Stimulated activated CD4-positive, alpha-beta T cell treated with anti-CD3 and anti-CD28 coated beads, Interleukin-2, amount 100 ng/mL, for 4 hours (primary cell): ENCODE measurements at places on chromosomes 6 and 20.
A peak's percentile ranks its signal among the peaks of the same experiment; 100 is the strongest.

GRCh38 chr20:18692447-18692846 is 104.6 kb downstream of the DTD1 start:
- DNase-seq = no peak

DNA sequence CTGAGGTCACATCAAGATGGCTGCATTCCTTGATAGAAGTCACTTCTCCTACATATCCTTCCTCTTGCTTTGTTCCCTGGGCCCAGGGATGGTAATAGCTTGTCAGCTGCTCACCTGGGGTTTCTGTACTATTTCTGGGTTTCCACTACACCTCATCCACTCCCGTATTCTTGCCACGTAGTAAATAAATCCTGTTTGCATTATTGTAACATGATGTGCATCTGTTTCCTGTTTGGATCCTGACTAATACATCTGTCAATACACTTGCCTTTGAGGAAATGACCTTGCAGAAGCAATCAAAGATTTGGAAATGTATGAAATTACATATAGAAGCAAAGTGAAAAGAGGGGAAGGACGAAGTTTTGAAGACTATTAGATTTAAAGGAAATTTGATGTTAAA is 619.0 kb downstream of the PHF3 start:
- no peak for DNase-seq

- no peak for DNase-seq
These were observed 48.6 kb downstream of the TPD52L1 start for GRCh38 chr6:125201961-125202729.

GRCh38 chr6:139291813-139292619 is at the start of gene TXLNB:
Gene TXLNB, minus strand, starts transcription at chr6:139291998. Its CDS starts 3,099 bp downstream, at chr6:139288899.
- DNase-seq = peak; percentile 85

DNA sequence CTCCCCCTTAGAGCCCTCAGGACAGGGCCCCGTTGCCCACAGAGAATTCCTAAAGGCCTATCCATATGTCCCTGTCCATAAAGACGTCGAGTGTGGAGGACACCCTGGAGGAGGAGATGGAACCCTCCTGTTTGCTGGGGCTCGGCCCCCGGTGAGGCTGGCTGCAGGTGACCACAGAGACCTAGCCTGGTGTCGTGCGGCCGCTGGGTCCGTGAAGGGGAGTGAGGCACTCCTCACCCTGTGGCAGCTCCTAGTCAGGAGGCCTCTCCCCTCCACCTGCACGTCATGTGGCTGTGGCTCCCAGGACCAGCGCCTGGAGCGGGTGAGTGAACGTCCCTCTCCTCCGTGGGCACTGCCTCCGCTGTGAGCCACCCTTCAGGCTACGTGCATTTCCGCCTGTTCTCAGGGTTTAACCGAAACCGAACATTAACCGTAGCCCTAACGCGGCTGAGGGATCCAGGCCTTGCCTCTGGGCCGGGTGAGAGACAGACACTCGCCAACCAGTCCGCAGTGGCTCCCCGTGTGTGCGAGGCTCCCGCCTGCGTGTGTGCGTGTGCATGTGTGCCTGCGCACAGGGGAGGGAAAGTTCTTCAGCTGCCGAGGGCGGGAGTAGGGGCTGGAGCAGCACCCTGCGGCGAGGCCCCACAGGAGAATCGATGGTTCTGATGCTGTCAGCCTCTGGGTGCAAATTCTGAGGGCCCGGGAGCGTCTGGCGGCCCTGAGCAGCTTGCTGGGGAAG is 5.9 kb upstream of the TCEA2 start:
- DNase-seq = no peak

DNA sequence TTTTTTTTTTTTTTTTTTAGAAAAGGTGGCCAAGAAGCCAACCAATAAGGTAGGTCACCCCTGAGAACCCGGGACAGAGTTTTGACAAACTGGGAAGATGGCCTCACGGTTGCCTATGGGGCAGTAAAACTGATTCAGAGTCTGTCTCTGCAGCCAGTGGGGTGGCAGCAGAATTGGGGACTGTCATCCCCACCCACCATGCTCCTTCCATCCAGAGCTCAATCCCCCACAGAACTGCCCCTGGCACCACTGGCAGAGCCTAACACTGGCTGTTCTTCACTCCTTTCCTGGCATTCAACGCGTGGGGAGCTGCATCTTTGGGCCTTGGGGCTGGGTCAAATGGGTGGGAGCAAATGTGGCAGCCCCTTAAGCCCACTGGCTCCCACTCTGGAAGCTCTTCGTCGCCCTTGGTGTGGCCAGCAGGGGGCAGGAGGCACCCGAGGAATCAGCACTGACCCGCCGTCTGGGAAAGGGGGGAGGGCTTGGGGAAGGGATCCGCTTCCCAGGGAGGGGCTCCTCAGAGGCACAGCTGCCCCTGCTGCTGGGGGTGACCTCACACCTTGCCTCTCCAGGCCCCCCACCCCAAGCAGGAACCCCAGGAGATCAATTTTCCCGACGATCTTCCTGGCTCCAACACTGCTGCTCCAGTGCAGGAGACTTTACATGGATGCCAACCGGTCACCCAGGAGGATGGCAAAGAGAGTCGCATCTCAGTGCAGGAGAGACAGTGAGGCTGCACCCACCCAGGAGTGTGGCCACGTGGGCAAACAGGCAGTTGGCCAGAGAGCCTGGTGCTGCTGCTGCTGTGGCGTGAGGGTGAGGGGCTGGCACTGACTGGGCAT is 10.4 kb downstream of the CD40 start:
- no peak for DNase-seq

DNA sequence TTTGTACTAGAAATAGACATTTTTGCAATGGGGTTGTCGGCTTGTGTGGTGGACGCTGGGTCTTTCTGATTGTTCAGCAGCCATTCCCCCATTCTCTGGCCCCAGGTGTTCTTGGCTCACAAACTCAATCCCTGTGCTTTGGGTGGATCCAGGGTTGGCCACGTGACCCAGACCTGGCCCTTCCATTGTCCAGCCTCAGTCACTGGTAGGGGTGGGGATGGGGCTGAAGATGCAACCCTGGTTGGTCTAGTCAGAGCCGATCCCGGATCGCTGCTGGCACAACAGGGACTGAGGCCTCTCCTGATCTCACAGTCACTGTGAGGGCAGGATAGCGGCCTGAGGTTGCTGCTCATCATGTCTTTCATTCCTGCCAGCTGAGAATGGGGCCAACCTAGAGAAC is 365.3 kb upstream of the SULF2 start:
- DNase-seq = no peak

GRCh38 chr20:17972121-17972520 is 3.3 kb downstream of the MGME1 start:
- DNase-seq = no peak

DNA sequence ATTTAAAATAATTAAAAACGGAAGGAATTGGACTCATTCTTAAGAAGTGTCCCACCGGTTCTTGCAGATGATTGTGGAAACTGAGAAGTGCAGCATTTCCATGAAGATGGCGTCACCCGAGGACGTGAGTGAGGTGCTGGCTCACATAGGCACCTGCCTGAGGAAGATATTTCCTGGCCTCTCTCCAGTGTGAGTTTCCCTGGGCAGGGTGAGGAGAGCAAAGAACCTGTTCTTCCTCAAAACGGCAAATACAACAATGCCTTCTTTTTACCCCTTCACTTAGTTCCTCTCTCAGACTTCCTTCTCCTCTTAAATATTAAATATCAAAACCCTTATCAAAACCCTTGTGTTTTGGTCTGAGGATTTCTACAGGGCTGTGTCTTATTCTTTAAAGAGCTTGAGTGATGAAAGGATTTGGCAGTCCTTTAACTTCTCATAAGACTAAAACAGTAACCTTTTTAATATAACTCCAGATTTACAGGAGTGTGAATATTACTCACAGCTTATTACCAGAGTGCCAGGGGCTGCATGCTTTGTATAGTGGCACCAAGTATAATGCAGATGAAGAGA is 156.3 kb downstream of the CARMIL1 start:
- no peak for DNase-seq

- no peak for DNase-seq
These were observed 424.8 kb downstream of the QKI start for GRCh38 chr6:163839296-163839695.

GRCh38 chr20:62739067-62739466 is 30.4 kb downstream of the NTSR1 start:
- no peak for DNase-seq

GRCh38 chr6:34247481-34248197 is 1.2 kb downstream of the SMIM29 start:
- DNase-seq = no peak

DNA sequence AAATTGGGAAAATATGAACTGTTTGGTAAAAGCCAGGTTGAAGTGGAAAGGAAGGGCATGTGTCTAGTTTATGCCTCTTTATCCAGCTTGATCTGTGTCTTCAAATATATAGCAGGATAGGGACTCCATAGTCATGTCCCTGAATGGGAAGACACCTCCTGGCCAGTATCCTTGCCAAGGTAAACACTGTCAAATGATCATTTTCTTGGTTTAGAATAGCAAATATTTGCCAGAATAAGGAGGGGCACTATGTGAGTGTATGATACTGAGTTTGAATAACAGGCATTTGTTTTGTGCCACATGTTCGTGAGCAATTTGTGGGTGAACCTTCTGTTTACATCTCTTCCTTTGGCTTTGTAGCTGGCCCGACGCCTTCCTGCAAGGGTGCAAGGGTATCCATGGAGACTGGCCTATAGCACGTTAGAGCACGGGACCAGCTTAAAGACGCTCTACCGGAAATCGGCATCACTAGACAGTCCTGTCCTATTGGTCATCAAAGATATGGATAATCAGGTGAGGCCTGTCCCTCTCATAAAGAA is 34.2 kb upstream of the HINT3 start:
- no peak for DNase-seq

- no peak for DNase-seq
These were observed 86.1 kb upstream of the MYLIP start for GRCh38 chr6:16042751-16043150.

DNA sequence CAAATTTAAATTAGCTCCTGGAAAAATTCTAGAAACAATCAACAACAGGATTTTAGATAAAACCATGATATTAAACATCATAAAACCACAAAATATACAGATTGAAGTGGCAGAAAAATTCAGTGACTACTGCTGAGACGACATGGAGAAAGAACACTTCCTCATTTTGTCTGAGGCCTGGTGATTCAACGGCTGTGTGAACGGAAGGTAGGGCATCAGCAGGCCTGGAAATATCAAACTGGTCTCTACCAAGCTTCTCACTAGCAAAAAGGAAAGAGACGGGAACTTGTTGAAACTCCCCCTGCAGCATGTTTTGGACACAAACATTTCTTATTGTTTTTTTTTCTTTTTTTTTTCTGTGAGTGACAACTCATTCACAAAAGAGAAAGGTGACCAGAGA is 58.0 kb upstream of the AHI1 start:
- no peak for DNase-seq

- no peak for DNase-seq
These were observed 615.4 kb downstream of the MAFB start for GRCh38 chr20:40073535-40074111.

DNA sequence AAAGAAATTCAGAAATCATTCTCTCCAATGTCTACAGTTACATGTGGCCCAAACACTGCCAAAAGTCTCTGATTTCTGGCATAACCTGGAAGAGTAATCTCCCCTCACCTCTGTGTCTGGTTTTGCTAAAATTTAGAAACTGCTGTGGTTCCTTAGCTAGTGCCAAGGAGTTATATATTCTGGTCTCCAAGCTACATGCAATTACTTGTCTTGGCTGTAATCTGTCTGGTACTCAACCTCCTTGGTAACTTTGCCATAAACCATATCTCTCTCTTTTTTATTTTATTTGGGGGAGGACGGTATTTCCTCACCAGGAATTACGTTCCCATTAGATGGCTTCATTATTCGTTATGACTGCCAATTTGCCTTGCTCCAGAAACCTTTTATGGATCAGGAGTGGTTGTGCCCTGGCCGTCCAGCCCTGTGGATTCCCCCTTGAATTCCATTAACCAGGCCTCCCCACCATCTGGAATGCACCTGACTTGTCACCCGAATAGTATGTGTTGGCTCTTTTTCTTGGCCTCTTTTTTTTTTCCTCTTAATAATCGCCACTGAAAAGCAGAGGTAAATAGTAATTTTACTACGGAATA is 400.0 kb downstream of the CD83 start:
- no peak for DNase-seq

DNA sequence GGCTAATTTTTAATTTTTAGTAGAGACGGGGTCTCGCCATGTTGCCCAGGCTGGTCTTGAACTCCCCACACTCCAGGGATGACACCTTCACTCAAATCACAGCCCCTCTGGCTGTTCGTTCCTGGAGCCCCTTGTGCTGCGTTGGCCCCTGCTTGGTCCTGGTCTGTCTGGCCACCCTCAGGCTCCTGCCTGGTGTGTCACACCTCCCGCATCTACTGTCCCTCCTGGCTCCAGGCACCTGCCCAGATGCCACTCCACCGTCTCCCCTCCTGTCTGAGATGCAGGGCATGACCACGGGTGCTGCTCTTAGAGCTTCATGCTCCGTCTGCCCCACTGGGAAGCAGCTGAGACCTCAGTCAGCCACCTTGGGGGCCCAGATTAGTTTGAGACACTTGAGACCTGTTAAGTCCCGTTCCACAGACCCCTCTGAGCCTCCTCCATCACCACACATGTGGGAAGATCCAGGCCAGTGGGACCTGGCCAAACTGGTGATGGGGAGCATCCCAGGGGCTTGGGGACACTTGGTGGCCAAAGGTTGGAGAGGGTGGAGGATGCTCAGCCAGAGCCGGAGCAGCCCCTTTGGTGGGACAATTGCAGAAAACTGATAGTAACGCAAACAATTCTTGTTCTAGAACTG is 21.9 kb upstream of the NPBWR2 start:
- no peak for DNase-seq

GRCh38 chr6:27161946-27162603 is 85.4 kb upstream of the PRSS16 start:
- no peak for DNase-seq

- DNase-seq = no peak
These were observed 129.1 kb downstream of the TNFRSF21 start for GRCh38 chr6:47180633-47181032.

DNA sequence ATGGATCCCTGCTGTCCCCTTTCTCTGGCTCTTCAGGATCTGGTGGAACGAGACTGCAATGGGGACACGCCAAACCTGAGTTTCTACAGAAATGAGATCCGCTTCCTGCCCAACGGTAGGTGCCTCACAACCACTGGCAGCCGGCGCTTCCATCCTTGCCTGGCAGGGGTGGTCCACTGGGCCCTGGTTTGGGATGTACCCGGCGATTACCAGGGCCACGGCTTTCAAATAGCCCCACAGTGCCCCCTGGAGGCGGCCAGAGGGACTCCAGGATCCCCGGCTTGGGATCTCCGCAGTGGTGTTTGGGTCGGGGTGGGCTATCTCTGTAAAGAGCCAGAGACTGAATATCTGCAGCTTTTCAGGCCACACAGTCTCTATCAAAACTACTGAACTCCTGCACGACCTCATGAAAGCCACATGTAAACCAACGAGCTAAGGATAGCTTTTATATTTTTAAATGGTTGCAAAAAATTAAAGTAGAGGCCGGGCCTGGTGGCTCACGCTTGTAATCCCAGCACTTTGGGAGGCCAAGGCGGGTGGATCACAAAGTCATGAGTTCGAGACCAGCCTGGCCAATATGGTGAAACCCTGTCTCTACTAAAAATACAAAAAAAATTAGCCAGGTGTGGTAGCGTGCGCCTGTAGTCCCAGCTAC is 3.7 kb downstream of the OGFR start:
- DNase-seq = peak; percentile 50

GRCh38 chr6:17930321-17930993 is 57.0 kb downstream of the KIF13A start:
- no peak for DNase-seq

- no peak for DNase-seq
These were observed 194.2 kb upstream of the CNR1 start for GRCh38 chr6:88360203-88360797.

- DNase-seq = no peak
These were observed 190.0 kb upstream of the COL21A1 start for GRCh38 chr6:56437171-56437900.

GRCh38 chr20:60256811-60257210 is 298.6 kb downstream of the CDH26 start:
- DNase-seq = no peak

GRCh38 chr6:138310821-138311220 is 66.9 kb upstream of the SMIM28 start:
- no peak for DNase-seq
